ENCODE measurements at places on chromosomes 16 and 17.

GRCh38 chr16:63385714-63386432 lies 1349.6 kb upstream of the CDH8 start:
- DNase-seq, result no peak

GRCh38 chr16:83888672-83889044 lies 10.3 kb upstream of the MLYCD start:
- DNase-seq, result peak; percentile 36

GRCh38 chr17:53462393-53462811 lies 360.3 kb upstream of the KIF2B start:
- peak; percentile 4 for DNase-seq

GRCh38 chr17:49224198-49224996 lies 6.2 kb downstream of the PHOSPHO1 start:
- no peak for DNase-seq

GRCh38 chr17:82105882-82106687 lies 8.0 kb upstream of the FASN start:
- DNase-seq, result peak; percentile 50

DNA sequence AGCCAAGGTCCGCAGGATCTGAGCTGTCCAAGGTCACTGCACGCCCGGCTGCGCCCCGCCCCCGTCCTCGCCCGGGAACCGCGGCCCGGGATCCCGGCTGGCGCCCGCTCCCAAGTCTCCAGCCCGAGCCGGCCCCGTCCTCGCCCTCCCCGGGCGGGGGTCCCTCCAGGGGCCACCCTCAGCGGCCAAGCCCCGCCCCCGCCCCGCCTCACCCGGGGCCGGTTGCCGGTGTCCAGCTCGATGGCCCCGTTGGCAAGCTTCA lies 216 bp downstream of the VPS9D1 start:
- DNase-seq, result no peak

DNA sequence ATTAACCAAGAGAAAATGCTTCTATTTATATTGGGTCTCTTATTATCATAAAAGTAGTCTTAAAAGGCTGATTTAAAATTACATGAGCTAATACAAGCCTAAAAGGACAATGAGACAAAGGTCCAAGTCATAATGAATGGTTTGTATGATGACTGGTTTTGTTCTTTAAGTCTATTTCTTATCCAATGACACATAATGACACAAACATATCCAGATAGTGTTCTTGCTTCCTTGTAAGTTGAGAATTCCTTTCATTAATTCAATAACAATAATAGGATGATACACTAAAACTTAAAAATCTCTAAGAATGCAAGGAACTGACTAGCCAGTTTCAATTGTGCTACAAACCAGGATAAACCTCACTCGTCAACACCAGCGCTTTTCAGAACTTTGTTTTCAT lies 244.1 kb downstream of the CEP112 start:
- no peak for DNase-seq

- no peak for DNase-seq
These were observed 57.1 kb downstream of the GTF3C1 start for GRCh38 chr16:27492588-27492979.

DNA sequence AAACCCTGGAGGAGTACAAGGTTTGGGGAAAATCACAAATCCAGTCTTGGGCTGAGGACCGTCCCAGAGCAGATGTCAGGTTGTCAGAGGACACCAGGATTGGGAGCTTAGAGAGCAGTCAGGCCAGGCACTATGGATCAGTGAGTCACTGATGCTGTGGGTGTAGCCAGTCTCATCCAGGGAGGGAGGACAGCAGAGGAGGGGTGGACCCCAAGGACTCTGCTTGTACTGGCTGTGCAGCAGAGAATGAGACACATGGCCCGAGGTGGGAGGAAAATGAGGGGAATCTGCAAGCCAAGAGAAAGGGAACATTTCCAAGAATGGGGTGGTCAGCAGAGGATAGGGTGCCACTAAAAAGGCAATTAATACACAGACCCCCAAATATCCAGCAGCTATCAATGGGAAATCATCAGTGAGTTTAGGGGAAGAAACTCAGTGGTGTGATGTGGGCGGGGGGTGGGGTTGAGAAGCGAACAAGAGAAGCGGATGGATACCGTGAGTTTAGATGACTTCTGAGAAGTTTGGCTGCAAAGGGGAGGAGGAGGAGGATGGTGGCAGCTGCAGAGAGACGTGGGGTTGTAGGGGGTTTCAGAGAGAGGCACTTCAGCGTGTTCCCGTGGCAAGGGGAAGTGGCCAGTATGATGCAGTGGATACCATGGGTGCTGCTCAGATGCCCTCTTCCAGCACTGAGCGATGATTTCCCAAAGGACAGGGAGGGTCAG lies 43.9 kb downstream of the ARHGAP27 start:
- DNase-seq, result no peak

DNA sequence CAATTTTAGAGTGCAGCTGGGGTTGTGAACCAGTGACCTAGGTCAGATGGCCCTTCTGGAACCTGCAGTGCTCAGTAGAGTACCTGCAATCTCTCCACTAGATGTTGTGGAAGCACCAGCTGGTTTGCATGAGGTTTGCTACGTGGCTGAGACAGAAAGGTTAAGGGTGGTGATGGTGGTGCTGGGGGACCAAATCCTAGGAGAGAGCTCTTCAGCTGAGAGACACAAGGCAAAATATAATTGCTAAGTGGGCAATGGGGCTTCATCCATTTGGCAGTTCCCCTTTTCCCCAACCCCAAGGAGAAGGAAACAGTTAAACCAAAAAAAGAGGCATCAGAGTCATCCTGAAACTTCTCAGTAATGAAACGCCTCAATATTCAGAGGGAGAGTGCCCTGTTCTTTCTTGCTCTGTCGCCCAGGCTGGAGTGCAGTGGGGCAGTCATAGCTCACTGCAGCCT lies 13.9 kb downstream of the ITPRIPL2 start:
- DNase-seq, result no peak

GRCh38 chr17:57484081-57484666 lies 227.9 kb downstream of the MSI2 start:
- peak; percentile 38 for DNase-seq

GRCh38 chr16:88406096-88407041 lies 23.6 kb downstream of the ZNF469 start:
- DNase-seq, result no peak

DNA sequence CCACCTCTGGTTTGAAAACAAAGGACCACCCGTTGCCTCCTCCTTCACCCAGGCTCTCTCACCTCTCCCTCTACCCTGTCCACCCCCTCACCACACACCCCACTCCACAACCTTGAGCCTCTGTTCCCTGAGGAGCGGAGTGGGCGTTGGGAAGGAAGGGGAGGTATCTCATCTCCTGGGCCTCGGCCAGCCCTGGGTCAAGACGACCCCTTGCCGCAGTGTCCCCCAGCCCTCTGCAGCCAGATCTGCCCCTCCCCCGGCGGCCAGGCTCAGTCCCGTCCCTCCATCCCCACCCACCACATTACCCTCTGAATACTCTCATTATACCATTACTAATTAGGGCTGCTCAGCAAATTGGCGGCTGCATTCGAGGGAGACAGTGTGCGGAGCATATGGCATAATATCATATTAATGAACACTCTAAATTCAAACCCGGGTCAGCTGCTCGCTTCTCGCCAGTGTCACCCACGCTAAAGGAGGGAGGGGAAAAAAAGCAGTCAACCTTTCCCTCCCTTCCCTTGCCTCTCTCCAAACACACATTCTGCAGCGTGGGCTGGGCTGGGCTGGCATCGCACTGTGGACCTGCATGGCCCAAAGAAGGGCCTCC lies 123.2 kb upstream of the LHX1 start:
- no peak for DNase-seq

- DNase-seq, result peak; percentile 74
These were observed 339 bp downstream of the N4BP1 start for GRCh38 chr16:48609652-48610029.

DNA sequence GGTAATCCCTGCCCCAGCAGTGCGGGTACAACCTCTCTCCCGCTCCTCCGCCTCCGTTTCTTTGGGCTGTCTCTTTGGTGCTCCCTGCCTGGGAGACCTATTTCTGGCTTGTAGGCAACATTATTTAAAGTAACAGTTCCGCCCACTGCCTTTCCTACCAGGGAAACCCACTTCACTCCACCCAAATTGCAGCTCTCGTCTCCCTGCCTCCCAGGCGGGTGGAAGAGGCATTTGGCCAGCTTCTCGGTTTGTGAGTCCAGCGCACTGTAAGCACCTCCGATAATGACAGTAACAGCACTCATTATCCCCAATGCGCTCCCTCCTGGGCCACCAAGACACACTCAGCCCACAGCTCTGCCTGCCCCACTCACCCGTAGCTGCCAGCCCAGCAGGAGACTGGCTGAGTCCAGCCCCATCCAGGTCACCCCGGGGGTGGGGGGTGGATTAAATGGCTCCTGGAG lies 165.1 kb upstream of the CDC42EP4 start:
- DNase-seq, result no peak
